ENCODE measurements at places on chromosomes 2 and 18.

- no peak for DNase-seq
Observed at GRCh38 chr2:38825956-38826355, 47.9 kb downstream of the GEMIN6 start.

DNA sequence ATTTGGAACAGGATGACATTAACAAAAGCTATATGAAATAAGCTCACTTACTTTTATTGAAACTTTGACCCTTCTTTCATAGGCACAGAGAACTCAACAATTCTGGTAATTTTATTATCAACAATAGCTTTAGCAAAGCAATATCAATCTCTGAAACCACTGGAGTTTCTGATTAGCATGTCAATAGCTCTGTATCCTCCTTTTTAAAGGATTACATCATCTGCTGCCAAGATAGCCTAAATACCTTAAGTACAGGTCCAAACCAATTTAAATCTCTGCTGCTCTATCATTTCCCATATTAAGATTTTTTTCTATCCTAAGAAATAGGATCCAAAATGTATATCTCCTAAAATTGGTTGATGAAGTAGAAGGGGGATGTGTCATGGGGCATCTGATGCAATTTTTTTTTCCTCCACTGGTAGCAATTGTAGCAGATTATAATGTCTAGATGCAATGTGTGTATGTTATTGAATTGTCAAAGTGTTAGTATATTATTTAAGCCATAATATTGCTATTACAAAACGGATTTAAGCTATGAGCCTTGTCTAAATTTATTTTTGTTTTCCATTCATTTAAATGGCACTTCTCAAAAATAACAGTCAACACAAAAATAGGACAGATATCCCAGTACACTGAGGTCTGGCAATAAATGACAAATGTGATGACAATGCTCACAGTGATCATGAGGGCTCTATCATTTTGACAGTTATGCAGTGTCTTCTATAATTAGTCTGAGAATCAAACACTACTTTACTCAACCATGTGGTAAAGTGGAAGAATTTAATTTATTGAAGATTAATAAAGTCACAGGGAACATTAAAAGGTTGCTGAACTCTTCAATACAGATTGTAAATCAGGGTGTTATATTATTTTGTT, 328.4 kb downstream of the CDH7 start:
- no peak for DNase-seq

GRCh38 chr2:96873651-96874096, 3.8 kb upstream of the SEMA4C start:
- DNase-seq: no peak

GRCh38 chr2:121038431-121038830, 246.6 kb downstream of the TFCP2L1 start:
- DNase-seq: no peak

DNA sequence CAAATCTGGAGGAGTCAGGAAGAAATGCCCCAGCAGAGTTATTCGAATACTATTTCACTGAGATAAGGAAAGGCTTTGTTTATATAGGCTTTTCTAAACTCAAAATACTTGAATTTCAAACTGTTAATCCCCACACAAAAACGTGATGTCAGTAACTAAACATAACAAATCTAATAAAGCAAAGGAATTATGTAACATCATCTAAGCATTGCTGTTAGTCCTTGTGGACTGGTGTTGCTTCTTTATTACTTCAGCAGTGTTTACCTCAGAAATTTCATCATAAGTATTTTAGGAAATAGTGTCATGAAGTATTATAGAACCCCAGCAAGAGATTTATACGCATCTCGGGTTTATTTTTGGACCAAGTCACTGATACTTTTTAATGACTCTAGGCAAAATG, 19.7 kb upstream of the SANBR start:
- DNase-seq: no peak
